Activated naive CD8-positive, alpha-beta T cell treated with anti-CD3 and anti-CD28 coated beads, Interleukin-2, amount 10 ng/mL, durations not matched to agents 7 days and 5 days (primary cell): ENCODE measurements at places on chromosomes 6 and 20. TPM values are rescaled to one million over a fixed set of nuclear protein-coding genes. Genes with fewer than 3 reads are reported as not detected.
A peak's percentile ranks its signal among the peaks of the same experiment; 100 is the strongest.

DNA sequence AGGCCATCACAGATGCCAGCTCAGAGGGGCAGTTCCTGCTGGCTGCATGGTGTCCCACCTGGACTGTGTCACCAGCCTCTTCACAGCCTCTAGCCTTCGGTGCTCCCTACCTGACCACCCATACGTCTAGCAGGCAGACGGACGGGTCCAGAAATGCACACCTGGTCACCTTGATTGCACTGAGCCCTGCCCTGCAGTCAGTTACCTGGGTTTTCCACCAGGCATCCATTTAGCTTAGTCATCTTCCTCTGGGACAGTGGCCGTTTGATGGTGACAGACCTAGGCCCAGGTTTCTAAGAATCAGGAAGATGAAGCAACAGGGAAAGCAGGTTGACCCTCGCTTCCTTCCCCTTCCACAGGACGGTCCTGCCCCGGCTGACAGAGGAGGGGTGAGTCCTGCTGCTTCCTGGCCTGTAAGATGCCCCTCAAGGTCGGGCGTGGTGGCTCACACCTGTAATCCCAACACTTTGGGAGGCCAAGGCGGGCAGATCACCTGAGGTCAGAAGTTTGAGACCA lies 9.8 kb upstream of the BPI start:
- no peaks in the 10 kb centered on the region for H3K4me1 ChIP-seq
- H3K27me3 ChIP-seq = peaks cover 15% of the 10 kb centered on the region
- H3K27ac ChIP-seq = no peak overlapping the region
- H3K4me3 ChIP-seq = no peak overlapping the region
- no peak for DNase-seq

GRCh38 chr6:21003780-21004541 lies 469.7 kb downstream of the CDKAL1 start:
- H3K27me3 ChIP-seq = no peaks in the 10 kb centered on the region
- no peak overlapping the region for H3K4me3 ChIP-seq
- no peak overlapping the region for H3K27ac ChIP-seq
- no peak for DNase-seq

DNA sequence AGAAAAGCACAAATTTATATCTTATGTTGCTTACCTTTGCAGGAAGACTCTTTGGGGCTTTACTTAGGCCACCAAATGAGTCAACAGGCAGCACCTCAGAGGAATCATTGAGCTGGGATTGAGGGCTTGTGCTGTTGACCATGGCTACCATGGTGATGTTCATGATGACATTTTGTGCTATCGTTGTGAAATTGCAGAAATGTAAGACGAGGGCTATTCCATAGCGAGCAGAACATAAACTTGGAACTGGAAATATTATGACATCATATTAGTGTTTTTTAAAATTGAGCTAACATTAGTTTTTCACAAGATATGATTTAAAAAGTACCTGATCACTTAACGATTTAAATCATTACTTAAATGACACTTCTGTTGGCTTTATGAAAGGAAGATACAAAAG lies 11.8 kb downstream of the SLC17A3 start:
- no peak for DNase-seq
- peaks cover 7% of the 10 kb centered on the region for H3K27me3 ChIP-seq
- H3K4me1 ChIP-seq = peaks cover 22% of the 10 kb centered on the region
- H3K36me3 ChIP-seq = peaks cover 12% of the 10 kb centered on the region
- H3K27ac ChIP-seq = no peak overlapping the region
- no peak overlapping the region for H3K4me3 ChIP-seq

GRCh38 chr6:47290124-47290834 lies 19.4 kb downstream of the TNFRSF21 start:
- H3K4me3 ChIP-seq = no peak overlapping the region
- no peaks in the 10 kb centered on the region for H3K36me3 ChIP-seq
- no peak for DNase-seq
- no peaks in the 10 kb centered on the region for H3K4me1 ChIP-seq
- H3K27ac ChIP-seq = no peak overlapping the region

GRCh38 chr6:129751384-129751783 lies 41.4 kb upstream of the ARHGAP18 start:
- no peak overlapping the region for H3K4me3 ChIP-seq
- no peak for DNase-seq
- H3K27ac ChIP-seq = peak overlapping the region; percentile 58

- no peaks in the 10 kb centered on the region for H3K36me3 ChIP-seq
- H3K27ac ChIP-seq = no peak overlapping the region
- H3K4me3 ChIP-seq = no peak overlapping the region
- H3K4me1 ChIP-seq = peaks cover 16% of the 10 kb centered on the region
Measured at GRCh38 chr20:57384953-57385761, 6.0 kb upstream of the RBM38 start.

NOL4L gene
- total RNA-seq = 41.1 TPM

DNA sequence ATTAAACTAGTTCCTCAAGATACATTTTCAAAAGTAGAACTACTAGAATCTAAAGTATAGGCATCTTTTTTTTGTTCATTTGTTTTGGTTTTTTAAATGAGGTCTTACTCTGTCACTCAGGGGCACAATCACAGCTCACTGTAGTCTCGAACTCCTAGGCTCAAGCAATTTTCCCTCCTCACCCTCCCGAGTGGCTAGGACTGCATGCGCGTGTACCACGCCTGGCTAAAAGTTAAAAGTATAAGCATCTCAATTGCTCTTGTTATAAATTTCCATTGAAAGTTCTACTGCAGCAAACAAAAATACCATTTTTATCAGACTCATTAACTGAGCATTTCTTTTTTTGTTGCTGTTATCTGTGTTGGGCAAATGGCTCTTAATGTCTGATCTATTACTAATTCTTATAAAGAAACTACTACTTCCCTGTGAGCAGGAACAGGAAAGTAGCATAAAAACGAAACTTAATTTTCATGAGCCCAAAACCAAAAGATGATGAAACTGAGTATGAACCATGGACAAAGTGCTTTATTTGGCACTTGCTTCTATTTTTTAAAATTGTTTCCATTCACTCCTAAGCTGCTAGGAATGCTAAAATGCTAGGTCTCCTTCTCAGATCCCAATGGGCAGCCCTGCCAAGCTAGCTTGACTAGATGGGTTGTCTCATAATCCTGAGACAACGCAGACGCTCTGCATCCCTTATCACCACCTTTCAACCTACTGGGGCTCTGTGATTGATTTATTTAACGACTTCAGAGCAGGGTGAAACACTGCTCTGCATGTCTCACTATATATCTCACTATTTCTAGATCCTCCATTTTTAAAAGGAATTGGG lies 36.9 kb downstream of the TRPC4AP start:
- peaks cover 58% of the 10 kb centered on the region for H3K36me3 ChIP-seq
- no peaks in the 10 kb centered on the region for H3K27me3 ChIP-seq
- DNase-seq = no peak
- H3K4me3 ChIP-seq = peak overlapping the region; percentile 75
- peak overlapping the region; percentile 98 for H3K27ac ChIP-seq
